NT2/D1 (cell line): ENCODE measurements at places on chromosomes 1 and 21.

GRCh38 chr1:218369688-218370511 is 24.8 kb downstream of the TGFB2 start:
- DNase-seq: no peak

DNA sequence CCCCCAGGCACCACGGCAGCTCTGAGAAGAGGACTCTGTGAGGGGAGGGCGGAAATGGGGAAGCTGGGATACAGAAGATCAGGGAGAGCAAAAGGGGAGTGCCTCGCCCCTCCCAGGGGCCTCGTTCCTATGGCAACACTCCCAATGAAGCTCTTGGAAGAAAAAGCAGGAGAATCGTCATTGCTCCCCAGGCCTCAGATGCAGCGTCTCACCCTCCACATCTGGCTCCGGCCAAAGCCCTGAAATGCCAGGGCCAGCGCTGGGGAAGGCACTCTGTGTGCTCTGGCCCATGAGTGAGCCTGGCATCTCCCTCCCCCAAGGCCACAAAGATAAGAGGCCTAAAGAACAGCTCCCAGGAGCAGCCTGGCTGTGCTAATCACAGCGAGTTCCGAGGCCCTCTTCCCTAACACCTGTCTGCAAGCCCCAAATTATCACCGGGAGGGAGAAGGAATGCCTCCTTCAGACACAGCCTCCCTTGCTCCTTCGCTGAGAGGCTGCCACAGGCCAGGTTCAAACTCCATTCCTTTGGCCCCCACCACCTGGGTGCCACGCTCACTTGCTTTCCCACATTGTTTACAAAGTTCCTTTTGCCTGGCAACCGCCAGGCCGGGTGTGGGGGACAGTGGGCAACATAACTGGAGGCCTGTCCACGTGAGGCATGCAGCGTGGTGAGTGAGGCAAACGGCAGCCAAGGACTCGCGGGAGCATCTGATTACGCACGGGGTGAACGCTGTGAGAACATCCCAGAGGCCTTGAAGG is 27.8 kb downstream of the ECE1 start:
- DNase-seq: no peak

DNA sequence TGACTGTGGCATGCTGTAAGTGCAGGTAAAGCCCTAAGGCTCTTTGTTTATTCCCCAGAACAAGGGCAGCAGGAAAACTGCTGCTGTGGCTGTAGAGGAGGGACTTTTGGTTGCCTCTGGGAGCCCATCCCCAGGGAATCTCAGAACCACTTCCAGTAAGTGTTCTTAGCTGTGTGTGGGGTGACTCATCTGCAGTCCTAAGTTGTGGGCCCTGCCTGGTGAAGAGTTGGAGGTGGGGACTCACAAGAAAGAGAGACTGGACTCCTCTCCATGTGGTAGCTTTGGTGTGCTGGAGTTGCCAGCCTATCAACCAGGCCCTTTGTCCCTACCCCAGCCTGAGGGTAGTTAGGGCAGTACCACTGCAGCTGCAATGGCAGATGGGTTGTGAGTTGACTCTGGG is 24.0 kb upstream of the DENND1B start:
- no peak for DNase-seq

- DNase-seq: no peak
Measured at GRCh38 chr1:53195246-53196016, 1.2 kb upstream of the CPT2 start.

DNA sequence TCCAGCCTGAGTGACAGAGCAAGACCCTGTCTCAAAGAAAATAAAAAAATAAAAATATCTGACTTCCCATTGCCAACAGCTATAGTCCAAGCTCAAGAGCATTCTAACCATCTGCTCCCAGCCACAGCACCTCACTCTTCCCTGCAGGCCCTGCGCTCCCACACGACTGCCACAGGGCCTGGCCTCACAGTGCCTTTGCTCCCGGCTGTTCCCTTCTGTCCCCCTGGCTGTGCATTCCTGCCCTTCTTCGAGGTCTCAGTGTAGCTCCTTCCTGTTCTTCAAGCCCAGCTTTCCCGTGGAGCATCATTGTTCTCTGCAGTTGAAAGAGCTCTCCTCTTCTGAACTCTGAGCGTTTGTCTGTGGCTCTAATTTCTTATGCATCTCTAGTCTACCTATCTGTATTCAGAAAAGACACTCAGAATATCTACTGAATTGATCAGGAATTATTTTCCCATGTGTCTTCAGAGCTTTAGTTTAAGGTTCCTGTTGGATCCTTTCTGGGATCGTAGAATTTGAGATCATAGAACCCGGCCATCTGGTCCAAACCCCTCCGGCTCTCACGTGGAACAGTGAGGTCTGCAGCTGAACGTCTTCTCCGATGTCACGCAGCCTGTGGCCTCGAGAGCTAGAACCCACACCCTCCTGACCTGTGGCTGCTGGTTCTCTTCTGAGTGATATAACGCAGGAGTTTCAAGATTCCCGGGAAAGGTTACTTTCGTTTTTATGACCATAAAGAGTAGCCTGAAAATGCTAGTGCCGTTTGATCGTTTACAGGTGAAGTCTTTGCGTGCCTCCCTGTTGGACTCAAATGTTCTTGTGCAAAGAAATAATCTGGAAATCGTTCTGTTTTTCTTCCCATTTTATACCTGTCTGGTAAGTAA is 54.4 kb downstream of the DOP1B start:
- peak; percentile 48 for DNase-seq

GRCh38 chr21:29238967-29239290 is 59.8 kb upstream of the BACH1 start:
- no peak for DNase-seq
